ENCODE measurements at places on chromosomes 1 and 21.

GRCh38 chr1:205294175-205294917 lies 27.2 kb downstream of the NUAK2 start:
- DNase-seq, result no peak

DNA sequence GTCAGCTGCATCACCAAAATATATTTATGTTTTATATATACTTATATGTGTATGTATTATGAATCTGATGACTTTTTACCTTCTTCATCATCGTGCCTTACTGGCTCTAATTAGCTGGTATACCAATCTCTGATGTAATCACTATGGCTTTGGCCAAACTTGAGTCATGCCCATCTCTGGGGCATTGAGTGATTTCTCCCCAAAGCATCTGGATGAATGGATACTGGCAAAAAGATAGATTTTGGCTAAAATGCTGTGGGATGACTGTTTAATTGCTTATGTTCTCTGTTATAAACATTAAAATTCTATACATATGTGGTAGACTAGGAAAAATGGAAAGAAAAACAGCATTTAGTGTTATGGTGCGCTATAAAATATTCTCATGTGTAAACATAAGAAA lies 19.6 kb downstream of the CDKN2C start:
- no peak for DNase-seq

GRCh38 chr1:226806988-226807387 lies 63.4 kb upstream of the PSEN2 start:
- no peak for DNase-seq

DNA sequence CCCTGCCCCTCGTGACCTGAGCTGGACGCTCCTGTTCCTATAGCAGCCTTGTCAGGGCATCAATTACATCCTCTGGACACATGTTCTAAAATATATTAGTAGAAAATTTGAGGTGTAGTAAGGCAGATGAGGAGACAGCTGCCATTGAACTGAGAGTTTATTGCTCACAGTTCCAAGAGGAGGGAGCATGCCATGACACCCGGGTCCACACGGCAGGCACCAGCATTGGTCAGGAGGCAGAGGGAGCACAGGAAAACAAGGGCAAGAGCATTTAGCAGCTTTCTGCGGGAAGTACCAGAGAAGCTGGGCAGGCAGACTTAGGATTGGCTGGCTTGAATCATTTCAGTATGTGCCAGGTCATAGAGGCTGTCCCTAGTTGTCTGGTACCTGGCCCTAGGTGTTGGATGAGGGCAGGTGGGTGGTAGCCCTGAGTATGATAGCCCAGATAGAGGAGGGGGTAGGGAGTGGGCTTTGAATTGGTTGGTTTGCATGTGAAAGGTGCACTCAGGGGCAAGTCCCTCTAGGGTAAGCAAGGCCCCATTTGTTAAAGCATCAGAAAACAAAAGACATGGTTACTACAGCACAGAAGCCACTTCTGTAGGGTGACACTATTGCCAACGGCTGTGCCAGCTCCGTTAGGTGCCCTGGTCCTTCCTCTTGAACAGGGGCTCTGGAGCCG lies 223.6 kb upstream of the RAB4A start:
- DNase-seq, result no peak

- no peak for DNase-seq
These were observed 37.2 kb downstream of the SLC37A1 start for GRCh38 chr21:42550817-42551216.

- no peak for DNase-seq
These were observed 105.7 kb downstream of the C1orf21 start for GRCh38 chr1:184492536-184492935.

GRCh38 chr1:194929357-194929756 lies 1678.9 kb downstream of the KCNT2 start:
- no peak for DNase-seq

GRCh38 chr1:65955503-65955902 lies 162.8 kb downstream of the PDE4B start:
- no peak for DNase-seq

- DNase-seq, result peak; percentile 18
These were observed 6.5 kb upstream of the FGGY start for GRCh38 chr1:59290193-59290949.

DNA sequence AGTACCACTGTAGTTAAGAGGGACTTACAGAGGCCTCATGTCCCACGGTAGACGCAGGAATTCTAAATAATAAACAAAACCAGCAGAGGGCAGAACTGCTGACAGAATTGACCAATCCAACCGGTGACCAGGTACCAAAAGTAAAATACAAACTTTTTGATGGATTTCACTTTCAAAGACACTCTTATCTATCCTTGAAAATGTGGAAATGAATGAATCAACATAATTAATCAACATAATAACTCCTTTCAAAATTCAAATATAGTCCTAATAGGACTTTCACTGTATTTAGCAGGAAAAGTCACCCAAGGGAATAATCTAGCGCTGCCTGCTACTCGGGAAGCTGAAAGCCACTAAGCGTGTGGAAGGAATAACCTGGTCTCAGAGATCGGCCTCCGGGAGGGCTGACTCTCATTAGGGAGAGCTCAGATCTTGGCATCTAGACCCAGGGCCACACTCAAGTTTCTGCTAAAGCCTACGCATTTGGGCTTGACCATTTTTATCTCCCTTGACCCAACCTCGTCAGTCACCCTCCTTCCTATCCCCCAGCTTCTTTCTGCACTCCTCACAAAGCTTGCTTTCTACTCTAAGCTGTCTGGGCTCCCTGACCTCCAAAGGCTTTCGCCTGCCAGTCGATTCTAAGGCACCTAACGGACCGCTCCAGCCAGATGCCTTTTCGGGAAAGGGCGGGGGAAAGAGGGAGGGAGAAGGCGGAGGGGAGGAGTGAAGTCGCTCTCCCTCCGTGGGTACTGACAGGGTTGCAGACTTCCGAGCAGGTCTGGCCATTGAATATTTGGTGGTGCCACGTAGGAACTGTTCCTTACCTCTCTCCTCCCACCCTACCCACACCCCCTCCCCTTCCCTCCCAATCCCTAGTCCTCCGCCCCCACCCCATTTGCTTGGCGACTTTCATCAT lies 1.6 kb downstream of the COL11A1 start:
- no peak for DNase-seq

DNA sequence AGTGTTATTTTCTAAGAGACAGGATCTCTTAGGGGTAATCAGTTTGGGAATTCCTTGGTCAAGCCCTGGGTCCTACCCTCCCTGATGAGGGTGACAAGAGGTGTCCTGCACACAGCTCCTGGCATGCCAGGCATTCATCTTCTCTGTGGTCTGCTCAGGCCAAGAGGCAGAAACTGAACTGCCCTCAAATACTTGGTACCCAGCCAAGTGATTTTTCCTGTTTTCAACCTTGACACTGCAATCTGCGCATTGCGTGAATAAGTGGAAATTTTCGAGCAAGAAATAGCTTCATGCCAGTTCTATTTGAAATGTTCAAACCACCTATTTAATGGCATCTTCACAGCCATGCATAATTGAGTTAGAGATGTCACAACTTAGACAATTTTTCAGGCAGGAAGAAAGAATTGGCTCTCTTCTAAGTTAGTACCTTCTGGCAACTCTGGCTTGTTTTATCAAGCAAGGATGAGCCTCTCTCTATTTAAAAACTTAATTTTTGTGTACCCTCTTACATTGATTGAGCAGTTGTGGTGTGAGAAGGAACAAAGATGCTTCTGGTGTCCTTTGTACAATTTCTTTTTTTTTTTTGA lies 27.0 kb downstream of the DNM3 start:
- DNase-seq, result no peak

DNA sequence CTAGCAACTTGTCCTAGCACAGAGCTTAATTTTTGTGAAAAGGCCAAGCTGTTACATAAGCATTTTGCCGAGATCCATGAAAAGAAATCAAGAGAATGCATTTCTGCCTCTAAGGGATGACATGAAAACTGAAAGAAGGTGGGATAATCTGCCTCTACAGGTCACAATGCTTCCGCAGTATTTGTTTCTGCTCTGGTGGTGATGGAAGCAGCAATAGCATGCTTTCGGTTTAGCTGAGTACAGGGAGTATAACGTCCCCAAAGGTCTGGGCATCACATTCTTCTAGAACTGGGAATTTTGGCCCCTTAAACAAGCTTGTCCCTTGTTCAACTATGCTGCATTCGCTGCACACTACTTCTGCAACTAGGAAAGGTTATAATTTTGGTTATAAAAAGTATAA lies 14.4 kb upstream of the MAGI3 start:
- no peak for DNase-seq

GRCh38 chr1:151813271-151813977 lies 8.2 kb upstream of the LINGO4 start:
- no peak for DNase-seq

DNA sequence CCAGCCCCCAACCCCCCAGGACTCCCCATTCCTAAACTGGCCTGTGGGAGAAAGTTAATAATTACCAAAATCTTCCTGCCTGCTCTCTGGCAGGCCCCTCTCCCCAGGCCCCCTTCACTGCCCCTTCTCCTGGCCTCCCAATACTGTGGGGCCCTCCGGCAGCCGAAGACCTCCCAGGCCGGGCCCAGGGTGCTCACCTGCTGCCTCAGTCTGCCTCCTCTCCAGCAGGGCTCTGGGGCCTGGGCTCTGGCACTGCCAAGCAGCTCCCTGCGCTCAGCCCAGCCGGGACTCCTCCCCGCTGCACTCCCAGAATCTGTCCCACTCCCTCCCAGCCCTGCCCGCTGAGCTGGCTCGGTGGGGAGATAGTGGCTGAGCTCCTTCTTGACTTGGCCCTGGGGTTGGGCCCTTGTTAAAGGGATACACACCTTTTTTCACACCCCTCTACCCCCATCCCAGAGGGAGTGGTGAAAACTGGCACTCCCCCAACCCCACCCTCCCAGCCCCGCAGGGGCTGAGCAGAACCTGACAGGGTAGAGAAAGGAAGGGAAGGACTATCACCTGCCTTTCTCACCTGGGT lies at the start of gene S100A16:
Gene S100A16, minus strand, starts transcription at position 383 of the 577 bp plus-strand sequence. CDS start 4,986 bp downstream, outside the sequence.
- DNase-seq, result no peak

- no peak for DNase-seq
These were observed 132.0 kb downstream of the SYF2 start for GRCh38 chr1:25100151-25100833.

GRCh38 chr1:198540580-198540979 lies at the start of gene ATP6V1G3:
Gene ATP6V1G3 (minus strand): TSS chr1:198540680. CDS start chr1:198540650, 30 bp downstream.
- DNase-seq, result no peak

DNA sequence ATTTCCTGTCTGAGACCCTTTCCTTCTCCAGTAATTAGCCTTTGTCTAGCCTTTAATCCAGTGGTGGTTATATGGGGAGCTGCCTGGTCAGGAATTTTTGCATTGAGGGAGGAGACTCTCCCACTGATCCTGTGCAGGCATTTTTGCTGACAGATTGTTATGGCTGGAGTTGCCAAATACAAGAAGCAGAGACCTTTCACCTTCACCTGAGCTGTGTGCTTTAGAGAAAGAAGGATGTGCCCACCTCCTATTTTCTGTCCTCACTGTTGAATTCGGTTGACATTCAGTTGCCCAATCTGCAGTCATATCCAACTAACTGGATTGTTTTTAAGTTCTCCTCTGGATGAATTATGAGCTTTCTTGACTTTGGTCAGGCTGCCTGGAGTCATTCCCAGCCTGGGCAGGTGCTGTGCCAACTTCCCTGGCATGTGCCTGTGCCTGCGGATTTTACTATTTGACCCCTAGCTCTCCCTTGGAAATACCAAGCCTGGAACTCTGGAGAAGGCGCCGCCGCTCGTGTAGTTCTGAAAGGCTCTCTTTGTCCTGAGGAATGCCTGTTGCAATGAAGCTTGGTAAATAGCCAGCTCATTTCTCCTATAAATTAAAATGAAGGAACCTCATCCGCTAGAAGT lies 143.9 kb downstream of the NOS1AP start:
- no peak for DNase-seq

DNA sequence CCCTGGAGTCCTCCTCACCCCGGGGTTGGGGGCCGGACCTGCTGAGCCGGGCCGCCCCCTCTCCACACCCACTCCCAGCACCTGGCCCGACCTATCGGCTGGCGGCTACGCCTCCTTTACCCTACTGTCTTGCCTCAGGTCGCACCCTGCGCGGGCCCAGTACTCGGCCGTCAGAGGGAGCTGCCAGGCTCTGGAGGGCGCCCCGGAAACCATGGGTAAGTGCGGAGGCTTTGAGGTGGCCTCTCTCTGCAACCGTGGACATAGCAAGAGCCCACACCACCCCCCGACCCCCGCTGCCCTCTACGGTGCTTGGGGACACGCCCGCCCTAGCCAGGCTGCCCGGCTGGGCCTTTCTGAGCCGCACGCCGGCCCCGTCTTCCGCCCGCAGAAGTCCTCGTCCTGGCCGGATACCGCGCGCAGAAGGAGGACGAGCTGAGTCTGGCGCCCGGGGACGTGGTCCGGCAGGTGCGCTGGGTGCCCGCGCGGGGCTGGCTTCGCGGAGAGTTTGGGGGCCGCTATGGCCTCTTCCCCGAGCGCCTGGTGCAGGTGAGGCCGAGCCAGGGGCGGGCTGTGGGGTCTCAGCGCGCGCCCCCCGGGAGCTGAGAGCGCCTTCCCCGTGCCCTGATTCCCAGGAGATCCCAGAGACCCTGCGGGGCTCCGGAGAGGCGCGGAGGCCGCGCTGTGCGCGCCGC lies at the start of gene SH3D21:
Gene SH3D21, plus strand, starts transcription at position 159 of the 692 bp plus-strand sequence. Its CDS starts 53 bp downstream, at position 212.
- DNase-seq, result peak; percentile 67

GRCh38 chr1:100152271-100152670 lies 19.3 kb downstream of the TRMT13 start:
- no peak for DNase-seq

- no peak for DNase-seq
These were observed 25.2 kb downstream of the ACKR1 start for GRCh38 chr1:159229896-159230295.

DNA sequence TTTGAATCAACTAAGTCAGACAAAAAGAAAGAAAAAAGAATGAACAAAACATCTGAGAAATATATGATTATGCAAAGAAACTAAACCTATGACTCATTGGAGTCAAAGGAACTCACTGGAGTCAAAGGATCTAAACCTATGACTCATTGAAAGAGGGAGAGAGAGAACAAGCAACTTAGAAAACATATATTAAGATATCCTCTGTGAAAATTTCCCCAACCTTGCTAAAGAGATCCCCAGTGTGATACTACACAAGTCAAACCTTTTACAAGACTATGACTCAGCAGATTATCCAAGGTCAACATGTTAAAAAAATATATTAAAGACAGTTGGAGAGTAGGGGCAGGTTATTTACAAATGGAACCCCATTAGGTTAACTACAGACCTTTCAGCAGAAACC lies 1538.3 kb downstream of the NCAM2 start:
- no peak for DNase-seq

DNA sequence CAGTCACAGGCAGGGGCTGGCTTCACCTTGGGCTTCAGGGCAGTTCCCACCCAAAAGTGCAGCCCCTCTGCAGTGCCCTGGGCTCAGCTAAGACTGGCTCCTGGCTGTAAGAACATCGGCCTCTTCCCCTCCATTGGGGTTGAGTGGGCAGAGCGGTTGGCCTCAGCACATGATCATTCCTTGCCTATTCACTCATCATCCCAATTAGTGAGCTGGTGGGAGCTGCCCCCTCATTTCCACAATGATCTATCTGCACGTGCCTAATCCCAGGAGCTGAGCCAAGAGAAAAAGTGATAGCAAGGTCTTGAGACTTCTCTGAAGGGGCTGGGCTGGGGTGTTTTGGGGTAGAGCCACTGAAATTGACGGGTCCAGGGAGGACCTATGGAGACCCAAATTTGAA lies 133.6 kb downstream of the SYF2 start:
- no peak for DNase-seq

Measured in stimulated activated CD4-positive, alpha-beta T cell treated with anti-CD3 and anti-CD28 coated beads, Interleukin-15, amount 100 ng/mL, for 24 hours (primary cell).